ENCODE measurements at places on chromosomes 7 and 10. TPM values are rescaled to one million over a fixed set of nuclear protein-coding genes. Genes with fewer than 3 reads are reported as not detected.

Gene AMPH
- 3.6 TPM for total RNA-seq

Gene SORBS1
- 0.26 TPM for total RNA-seq

Gene GIMAP1
- total RNA-seq = under 0.01 TPM

Gene NCF1
- total RNA-seq = under 0.01 TPM

Gene POMZP3
- total RNA-seq = 1.5 TPM

Gene JCAD
- 27.1 TPM for total RNA-seq

Gene PLXDC2
- 12.3 TPM for total RNA-seq

Gene SAMD9L
- 15.7 TPM for total RNA-seq

Gene KLF14
- total RNA-seq = under 0.01 TPM

Gene ZNF511
- total RNA-seq = 23.6 TPM

Gene SPDYE11
- total RNA-seq = not detected

Gene HTR5A
- total RNA-seq = not detected

Gene ANKRD61
- total RNA-seq = 0.26 TPM

Gene SPACDR
- total RNA-seq = under 0.01 TPM

Gene PPIA
- total RNA-seq = 1,161 TPM

Gene PAPSS2
- total RNA-seq = 102 TPM

Gene SOSTDC1
- not detected for total RNA-seq

Gene EPDR1
- 43.4 TPM for total RNA-seq

Gene CRYGN
- 0.50 TPM for total RNA-seq

Gene STN1
- total RNA-seq = 27.0 TPM

Gene INMT
- 75.8 TPM for total RNA-seq

Gene INTS15
- total RNA-seq = 9.0 TPM

Gene CTBP2
- total RNA-seq = 73.3 TPM
